Fibroblast of skin of right biceps (primary cell): ENCODE measurements at places on chromosomes 16 and 17.

GRCh38 chr17:71631483-71631882, 489.3 kb upstream of the SOX9 start:
- peak; percentile 88 for DNase-seq

GRCh38 chr17:7685533-7686221, 1.6 kb downstream of the TP53 start:
- DNase-seq: peak; percentile 95

DNA sequence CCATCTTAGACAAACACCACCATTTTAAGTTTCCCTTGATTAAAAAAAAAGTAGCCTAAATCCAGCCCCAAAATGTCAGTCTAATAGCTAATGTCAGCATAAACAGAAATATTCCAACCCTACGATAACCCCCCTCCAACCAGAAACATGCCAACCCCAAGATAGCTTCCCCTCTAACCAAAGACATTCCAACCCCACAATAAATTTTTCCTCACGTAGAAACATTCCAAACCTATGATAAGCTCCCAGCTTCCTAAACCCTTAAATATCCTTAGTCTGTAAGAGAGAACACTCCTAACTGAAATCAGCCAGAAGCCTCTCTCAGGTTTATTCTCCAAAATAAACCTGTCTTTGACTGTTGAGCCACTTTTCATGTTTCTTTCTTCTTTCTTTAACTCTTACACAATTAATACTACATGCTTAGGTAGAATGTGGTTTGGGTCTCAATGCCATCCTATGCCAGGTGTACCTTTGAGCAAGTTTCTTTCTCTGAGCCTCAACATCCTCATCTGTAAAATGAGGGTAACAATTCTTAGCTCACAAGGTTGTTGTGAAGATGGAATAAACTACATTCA, 10.5 kb upstream of the KRT38 start:
- DNase-seq: peak; percentile 77

- DNase-seq: no peak
Measured at GRCh38 chr17:17626151-17626805, 34.8 kb upstream of the PEMT start.

GRCh38 chr17:66190738-66191592, 968 bp downstream of the CEP112 start:
- DNase-seq: peak; percentile 65

- peak; percentile 37 for DNase-seq
Measured at GRCh38 chr17:29844339-29845048, 85.5 kb downstream of the SSH2 start.

GRCh38 chr17:82892899-82893565, 53.2 kb upstream of the ZNF750 start:
- no peak for DNase-seq

- no peak for DNase-seq
Measured at GRCh38 chr17:77115510-77115909, 25.3 kb upstream of the SEC14L1 start.

DNA sequence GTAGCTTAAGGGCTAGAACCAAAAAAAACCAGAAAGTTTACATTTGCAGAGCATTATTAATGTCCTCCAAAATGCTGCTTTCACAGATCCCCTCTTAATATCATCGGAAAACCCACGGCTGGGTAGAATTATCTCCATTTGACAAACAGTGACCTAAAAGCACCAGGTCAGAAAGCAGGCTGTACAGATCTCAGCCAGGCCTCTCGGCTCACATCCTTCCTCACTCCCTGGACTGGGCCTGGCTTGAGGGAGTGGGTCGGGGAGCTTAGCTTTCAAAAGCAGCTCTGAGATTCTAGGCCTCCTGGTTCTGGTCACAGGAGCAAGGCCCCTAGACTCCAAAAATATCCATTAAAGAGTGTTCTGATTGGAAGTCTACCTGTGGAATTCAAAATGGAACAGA, 9.1 kb upstream of the SLC12A3 start:
- DNase-seq: no peak

DNA sequence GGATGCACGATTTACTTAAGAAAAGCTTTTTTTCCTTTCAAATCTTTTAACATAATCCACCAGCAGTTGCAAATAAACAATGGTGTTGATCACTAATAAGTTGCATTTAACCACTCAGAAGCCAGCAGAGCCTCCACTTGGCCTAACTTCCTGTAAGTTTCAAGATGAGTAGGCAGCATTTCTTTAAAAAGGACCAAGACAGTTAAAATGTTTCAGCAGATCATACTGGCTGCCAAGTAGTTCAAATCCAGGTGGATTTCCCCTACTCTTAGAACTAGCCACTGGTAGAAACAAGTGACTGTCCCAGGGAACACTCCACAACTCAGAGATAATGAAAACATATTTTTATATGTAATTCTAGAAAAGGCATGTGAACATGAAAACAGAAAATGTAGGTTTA, 17.0 kb upstream of the RFFL start:
- DNase-seq: no peak

DNA sequence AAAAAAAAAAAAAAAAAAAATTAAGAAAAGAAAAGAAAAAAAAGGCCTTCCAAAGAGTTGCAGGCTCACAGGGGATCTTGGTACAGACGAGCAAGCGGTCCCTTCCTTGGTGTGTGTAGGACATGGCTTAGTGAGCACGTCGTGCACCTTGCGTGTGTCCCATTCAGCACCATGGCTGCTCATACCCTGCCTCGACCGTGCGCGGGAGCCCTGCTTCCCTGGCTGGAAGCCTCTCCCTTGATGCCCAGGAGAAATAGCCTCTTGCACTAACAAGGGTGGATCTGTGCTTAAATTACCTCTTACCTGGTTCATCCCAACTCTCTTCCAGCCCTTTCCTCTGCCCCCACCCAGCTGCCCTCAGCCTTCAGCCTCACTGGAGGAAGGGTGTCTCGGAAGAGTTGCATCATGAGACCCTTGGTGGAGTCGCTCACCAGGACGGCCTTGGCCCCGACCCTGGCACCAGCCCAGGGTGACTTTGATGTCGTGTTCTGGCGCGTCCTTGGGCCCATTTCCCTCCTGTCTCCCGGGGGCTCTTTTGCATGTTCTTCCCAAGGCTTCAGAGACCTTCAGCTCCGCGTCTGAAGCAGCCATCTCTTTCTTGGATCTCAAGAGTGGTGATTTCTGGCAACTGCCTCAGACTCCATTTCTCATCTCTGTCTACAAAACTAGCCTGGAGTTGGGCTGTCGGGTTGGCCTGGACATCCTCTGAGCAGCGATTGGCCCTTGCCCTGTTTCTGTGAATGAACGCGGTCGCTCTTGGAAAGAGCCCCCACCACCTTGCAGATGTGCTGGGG, 127.2 kb downstream of the CMIP start:
- DNase-seq: no peak
